Left ventricle myocardium inferior (tissue), 1 donor: ENCODE measurements at places on chromosomes 12 and 14. TPM values are rescaled to one million over a fixed set of nuclear protein-coding genes. Genes with fewer than 3 reads are reported as not detected.

DNA sequence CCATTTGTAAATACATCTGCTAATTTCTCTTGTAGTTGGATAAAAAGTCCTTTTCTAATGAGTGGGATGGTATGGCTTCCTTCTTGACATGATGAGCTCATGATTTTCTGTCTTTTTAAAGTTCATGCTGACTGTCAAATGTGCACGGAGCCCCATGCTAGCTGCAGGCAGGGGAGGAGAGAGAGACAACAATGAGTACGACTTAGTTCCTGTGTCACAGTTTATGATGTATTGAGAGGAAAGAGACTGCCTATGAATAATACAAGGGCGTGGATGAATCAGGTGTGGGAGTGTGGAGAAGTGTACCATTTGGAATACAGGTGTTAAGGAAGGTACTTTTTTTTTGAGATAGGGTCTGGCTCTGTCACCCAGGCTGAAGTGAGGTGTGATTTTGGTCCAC lies 10.7 kb upstream of the TBC1D30 start:
- no peak overlapping the region for H3K27ac ChIP-seq
- H3K27me3 ChIP-seq = no peaks in the 10 kb centered on the region
- DNase-seq = no peak
- H3K4me1 ChIP-seq = no peaks in the 10 kb centered on the region

Gene CCDC77
- total RNA-seq = 4.8 TPM

DNA sequence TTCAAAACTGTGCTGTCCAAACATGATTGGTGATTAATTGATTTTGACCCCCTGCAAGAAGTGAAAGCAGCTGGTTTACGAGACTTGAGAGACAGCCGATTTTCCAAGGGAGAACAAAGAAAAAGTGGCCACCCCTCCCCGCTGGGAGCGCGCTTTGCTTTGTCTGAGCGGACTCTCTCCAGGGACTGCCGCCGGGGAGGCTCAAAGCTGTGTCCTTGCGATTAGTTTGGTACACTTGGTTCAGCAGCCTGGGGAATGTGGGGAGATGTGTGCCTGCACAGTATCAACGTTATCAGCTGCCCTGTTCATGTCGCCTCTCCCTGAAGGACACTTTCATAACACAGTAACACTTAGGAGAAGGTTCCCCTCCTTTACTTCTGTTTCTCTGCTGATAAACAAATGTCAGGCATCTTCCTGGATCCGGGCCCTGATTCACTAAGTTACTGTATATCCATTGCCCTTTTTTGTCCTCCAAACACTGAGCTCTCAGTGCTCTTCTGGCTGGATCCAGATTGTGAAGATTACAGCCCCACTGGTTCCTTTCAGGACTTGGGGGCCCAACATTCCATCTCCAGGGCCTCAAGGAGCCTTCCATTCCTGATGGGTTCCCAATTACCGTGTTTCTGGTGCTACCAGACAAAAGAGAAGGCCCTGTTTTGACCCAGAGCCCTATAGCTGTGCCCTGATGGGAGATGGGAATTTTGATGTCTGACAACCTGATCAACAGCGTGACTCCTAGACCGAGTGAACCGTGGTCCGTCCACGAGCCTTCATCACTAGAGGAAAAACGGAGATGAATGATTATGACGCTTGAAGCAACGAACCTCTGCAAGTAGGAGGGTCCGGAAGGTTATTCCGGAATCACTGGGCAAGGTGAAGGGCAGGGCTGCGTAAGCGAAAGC lies 31.7 kb upstream of the TUBA1C start:
- H3K27me3 ChIP-seq = no peaks in the 10 kb centered on the region
- H3K4me3 ChIP-seq = peak overlapping the region; percentile 44
- H3K4me1 ChIP-seq = peaks cover 32% of the 10 kb centered on the region
- no peaks in the 10 kb centered on the region for H3K36me3 ChIP-seq
- DNase-seq = peak; percentile 75
- H3K27ac ChIP-seq = peak overlapping the region; percentile 98

DNA sequence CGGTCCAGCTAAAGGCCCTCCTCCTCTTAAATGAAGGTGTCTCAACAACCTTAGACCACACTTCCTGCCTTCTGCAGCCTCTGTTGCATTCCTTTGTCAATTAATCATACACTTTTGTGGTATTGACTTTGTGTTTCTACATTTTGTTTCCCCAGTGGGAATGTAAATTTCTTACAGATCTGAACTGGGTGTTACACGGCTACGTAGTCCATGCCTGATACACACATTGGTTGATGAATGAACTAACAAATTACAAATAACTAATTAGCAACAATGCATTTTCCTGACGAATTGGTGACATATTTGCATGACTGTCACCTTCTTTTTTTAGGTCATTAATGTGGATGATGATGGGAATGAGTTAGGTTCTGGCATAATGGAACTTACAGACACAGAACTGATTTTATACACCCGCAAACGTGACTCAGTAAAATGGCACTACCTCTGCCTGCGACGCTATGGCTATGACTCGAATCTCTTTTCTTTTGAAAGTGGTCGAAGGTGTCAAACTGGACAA lies 15.2 kb upstream of the CCT2 start:
- peaks cover 44% of the 10 kb centered on the region for H3K36me3 ChIP-seq
- H3K27me3 ChIP-seq = no peaks in the 10 kb centered on the region
- no peak for DNase-seq
- no peak overlapping the region for H3K4me3 ChIP-seq

- no peaks in the 10 kb centered on the region for H3K27me3 ChIP-seq
- no peak overlapping the region for H3K27ac ChIP-seq
- peaks cover 79% of the 10 kb centered on the region for H3K36me3 ChIP-seq
- H3K4me1 ChIP-seq = no peaks in the 10 kb centered on the region
- H3K4me3 ChIP-seq = no peak overlapping the region
Observed at GRCh38 chr14:102723650-102724049, 53.6 kb upstream of the TRAF3 start.
